ENCODE measurements at places on chromosomes 16 and 17. TPM values are rescaled to one million over a fixed set of nuclear protein-coding genes. Genes with fewer than 3 reads are reported as not detected.

Gene TNS4
- not detected for total RNA-seq

Gene ABCC11
- 0.15 TPM for total RNA-seq

DNA sequence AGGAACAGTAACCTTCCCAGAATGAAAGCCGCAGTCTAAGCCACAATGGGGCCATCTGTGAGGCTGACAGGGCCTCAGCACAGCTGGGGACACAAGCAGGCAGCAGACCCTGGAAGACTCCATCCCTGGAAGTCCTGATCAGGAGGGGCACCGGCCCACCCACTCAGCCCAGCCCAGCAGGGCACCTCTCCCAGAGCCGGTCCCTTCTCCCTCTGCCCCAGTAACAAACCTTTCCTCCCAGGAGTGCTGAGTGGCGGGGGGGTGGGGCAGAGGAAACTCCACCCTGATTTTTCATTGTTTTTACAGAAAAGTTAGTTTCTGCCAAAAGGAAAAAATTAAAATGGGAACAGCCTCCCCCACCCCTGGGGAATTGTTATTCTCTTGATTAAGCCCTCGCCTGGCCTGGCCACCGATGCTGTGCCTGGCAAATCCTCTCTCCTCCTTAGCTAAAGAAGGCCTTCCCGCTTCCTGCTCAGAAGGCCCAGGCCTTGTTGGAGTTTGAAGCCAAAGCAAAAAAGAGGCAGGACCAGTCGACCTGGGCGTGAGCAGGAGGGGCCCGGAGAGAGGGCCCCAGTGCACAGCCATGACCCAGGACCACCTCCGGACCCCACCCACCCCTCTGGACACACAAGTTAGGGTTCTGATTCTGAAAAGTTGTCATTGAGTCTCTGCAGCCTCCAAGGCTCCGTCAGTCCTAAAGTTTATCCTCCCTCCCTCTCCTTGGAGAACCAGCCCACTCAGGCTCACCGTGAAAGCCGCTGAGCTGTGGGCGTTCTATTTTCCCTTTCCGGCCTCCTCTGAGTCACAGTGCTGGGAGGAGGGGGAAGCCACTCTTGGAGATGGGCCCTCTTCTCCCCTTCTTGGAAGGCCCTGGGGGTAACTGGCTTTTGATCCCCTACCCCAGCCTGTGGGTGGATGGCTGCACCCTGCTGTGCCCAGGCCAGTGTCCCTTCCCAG lies 128.4 kb upstream of the TNRC6C start:
- DNase-seq, result no peak

Gene CLEC19A
- not detected for total RNA-seq

Gene HSD17B2
- total RNA-seq, result not detected

Gene ADGRG3
- total RNA-seq, result not detected

Gene NOD2
- not detected for total RNA-seq

GRCh38 chr16:1378087-1378803 lies 26.5 kb downstream of the GNPTG start:
- DNase-seq, result peak; percentile 39

- no peak for DNase-seq
Measured at GRCh38 chr17:57375040-57375769, 118.9 kb downstream of the MSI2 start.

Gene ACE
- 6.7 TPM for total RNA-seq

- DNase-seq, result no peak
Measured at GRCh38 chr16:74749291-74750055, 25.1 kb downstream of the FA2H start.

- DNase-seq, result no peak
Measured at GRCh38 chr17:65219124-65219523, 82.0 kb downstream of the RGS9 start.

DNA sequence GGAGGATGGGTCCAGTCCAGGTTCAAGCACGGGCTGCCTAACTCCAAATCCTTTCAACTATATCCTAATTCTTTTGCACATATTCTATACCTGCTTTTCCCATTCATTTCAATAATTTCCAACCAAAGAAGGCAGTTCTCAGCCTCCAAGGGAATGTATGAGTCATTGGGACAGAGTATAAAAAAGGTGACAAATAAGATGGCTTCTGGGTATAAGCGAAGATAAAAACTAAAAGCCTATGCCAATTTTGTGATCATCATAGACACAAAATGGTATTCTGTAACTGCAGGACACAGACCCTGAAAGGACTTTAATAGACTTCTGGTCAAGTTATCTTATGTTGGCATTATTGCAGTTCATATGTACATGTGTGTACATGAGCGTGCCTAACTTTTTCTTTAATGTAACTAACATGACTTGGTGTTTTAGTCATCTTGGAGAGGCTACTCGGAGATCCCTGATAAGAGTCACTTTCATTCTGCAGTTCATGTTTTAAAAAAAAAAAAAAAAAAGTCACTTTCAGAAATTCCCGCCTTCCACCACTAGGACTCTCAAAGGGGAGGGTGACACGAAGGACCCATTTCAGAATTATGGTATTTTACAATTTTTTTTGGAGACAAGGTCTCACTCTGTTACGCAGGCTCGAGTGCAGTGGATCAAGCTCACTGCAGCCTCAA lies 17.3 kb downstream of the COG1 start:
- peak; percentile 66 for DNase-seq

- no peak for DNase-seq
Measured at GRCh38 chr16:66988197-66988788, at the start of gene CES4A. CES4A (plus strand) TSS chr16:66988589; CDS start chr16:66988773, 184 bp downstream.

DNA sequence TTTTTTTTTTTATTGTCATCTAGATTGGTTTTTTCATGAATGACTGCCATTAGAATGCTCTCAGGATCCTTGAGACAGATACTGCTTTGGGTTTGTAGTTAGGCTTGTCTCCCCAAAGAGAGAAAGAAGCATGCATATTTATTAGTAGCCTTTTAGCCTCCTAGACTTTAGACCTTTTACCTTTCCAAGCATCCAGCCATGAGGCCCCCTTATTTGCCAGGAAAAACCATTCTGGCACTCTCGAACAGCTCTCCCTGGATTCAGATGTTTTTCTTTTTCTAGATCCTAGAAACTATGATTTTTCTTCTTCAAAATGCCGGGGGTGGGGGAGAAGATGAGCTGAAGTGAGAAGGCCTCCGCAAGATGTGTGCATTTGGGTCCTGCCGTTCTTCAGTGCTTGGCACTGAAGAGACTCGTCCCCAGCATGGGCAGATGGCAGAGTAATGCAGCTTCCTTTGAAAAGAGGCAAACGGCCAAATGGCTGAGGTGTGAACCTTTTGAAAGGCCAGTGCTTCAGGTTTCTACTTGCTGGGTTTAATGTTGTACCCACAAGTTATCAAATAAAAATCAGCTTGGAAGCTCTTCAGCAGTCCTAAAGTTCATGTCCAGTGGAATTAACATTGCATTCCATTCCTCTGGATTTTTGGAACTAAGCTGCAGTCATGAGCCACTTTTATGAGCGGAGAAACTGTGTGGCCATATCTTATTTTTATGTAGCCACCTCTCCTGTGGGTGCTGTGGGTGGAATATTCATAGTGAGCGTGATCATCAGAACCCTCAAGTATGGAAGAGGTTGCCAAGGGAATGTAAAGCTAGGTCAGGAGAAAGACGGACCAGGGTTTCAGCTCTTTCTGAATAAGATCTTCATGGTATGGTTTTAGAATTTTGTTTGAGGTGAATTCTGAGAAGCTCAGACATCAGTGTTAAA lies 7.2 kb downstream of the SOCS7 start:
- DNase-seq, result no peak

Gene VASN
- 4.1 TPM for total RNA-seq

- no peak for DNase-seq
Measured at GRCh38 chr17:78971756-78972506, 7.8 kb downstream of the LGALS3BP start.

Gene MT1H
- not detected for total RNA-seq

- no peak for DNase-seq
Measured at GRCh38 chr16:11593581-11593980, 6.9 kb upstream of the LITAF start.

Gene WNT9B
- not detected for total RNA-seq

GRCh38 chr16:58481931-58482330 lies 18.0 kb upstream of the NDRG4 start:
- DNase-seq, result no peak

GRCh38 chr16:49567950-49568349 lies 194.3 kb downstream of the C16orf78 start:
- peak; percentile 63 for DNase-seq

Gene SOST
- total RNA-seq, result not detected

GRCh38 chr16:1003391-1004347 lies 22.1 kb downstream of the SOX8 start:
- DNase-seq, result no peak

GRCh38 chr17:75642182-75642783 lies 9.0 kb downstream of the SMIM5 start:
- no peak for DNase-seq

- DNase-seq, result no peak
Measured at GRCh38 chr16:68065716-68066305, 19.4 kb upstream of the NFATC3 start.

DNA sequence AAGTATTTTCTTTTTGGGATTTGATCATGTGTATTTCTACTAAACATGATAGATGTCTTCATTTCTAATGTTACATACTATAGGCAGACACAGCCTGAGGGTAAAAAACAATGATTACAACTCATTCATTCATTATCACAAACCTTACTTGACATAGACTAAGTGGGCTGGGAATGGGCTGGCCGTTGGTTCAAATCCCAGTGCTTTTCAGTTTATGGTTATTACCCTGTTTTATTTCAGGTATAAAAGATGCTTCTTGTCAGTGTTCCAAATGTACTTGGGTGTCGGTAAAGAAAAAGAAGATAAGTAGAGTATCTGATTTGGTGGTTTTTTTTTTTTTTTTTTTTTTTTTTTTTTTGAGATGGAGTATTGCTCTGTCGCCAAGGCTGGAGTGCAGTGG lies 149.7 kb upstream of the ZFHX3 start:
- DNase-seq, result no peak

- no peak for DNase-seq
Measured at GRCh38 chr17:40949418-40949817, 12.0 kb upstream of the KRT23 start.

Gene CES3
- total RNA-seq, result 20.9 TPM

DNA sequence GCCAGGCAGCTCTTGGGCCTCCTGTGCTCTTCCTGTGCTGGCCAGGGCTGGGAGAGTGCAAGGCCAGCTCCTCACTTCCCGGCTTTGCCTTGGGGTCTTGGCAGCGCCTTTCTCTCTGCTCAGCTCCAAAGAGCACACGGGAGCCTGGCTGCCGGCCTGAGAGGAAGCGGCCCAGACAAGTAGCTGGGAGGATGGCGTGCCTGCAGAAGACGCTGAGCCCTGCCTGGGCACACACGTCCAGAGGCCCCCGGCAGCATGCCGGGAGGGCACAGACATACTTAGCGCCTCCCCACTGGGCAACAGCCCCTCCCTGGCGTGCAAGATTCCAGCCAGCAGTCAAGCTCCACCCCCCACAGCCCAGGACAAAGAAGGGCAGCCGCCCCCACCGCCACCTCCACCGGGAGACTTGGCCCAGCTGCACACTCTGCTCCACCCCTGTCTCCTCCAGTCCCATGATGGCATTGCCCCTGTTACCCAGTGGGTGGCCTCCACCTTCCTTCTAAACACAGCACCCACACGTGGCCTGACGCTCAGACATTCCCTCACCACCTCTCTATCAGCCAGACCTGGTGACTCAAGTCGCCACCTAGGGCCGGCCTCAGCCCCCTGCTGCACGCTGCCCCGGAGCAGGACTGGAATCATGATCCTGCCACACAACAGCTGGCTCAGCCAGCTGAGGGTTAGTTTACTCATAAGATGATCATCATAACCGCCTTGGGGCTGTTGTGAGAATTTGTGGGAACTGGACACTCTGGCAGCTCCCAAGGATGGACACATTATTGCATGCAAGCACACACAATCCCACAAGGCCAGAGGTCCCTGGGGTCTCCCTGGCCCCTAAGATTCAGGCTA lies 12.4 kb downstream of the SGCA start:
- DNase-seq, result peak; percentile 85

Gene ADAD2
- total RNA-seq, result not detected

DNA sequence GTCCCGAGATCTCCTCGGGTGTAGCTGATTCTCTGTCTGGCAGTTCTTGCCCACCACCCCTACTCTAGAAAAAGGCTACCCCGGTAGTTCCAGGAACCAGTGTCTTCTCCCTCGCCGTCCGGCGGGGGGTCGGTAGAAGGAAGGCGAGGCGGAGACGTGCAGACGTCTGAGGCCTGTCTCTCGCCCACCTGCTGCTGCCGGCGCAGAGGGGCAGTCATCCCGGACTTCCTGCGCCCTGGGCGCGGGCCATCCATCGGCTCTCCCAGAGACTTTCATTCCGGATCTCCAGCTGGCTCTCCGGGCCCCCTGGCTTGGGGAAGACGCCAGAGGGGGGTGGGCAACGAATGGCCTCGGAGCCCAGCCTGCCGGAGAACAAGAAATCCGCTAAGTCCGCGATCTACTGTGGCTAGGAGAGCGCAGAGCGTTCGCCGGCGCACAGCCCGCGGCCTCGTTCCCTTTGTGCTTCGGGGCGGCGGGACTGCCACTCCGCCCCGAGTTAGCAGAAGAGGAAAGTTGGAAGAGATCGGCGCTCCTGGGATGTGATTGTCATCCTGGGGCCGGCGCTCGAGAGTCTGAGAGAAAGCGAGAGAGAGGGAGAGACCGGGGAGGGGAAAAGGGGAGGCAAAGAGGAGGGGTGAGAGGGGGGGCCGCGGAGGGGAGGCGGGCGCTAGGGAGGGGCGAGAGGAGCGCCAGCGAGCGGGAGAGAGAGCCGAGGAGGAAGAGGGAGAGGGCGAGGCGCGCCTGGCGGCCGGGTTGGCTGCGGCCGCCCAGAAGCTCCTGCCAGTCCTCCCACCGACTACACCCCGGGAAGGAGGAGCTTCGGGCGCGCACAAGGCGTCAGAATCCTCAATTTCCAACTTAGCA lies at the start of gene IRX5:
IRX5 (plus strand) TSS at position 861 of the 864 bp plus-strand sequence. CDS start 334 bp downstream, outside the sequence.
- DNase-seq, result peak; percentile 93

Gene ZP2
- total RNA-seq, result not detected

All from Karpas-422 (cell line).